ENCODE measurements at places on chromosomes 16 and 17.

DNA sequence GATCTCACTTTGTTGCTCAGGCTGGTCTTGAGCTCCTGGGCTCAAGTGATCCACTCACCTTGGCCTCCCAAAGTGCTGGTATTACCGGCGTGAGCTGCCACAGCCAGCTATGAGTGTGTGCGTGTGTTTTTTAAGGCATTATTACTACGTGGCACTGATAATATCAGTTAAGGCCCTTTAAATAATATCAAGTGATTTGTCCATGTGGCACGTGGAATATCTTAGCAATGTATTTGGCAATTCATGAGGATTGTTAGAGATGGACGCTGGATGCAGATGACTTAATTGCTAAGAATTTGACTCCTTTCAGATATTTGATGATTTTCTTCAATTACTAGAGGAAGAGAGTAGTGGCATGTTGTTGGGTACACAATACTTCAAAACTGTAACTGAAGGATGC, 25.5 kb upstream of the PMP22 start:
- no peak for DNase-seq

DNA sequence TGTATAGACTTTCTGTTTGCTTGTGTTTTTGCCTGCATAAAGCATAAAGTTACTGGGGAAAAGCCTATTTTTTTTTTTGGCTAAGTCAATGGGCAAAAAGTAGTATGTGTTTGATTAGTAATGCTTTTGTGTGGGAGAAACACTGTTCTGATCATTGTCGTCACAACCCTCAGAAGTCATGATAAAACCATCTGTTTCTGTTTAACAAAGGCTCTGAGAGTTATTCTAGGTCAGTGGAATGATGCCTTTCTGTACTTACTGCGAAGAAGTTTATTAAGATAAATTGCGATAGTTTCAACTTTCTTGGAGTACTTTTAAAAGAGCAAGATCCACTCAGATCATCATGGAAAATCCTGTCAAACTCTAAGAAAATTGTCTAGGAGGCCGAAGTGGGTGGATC, 80.9 kb downstream of the PRKCA start:
- DNase-seq = no peak

DNA sequence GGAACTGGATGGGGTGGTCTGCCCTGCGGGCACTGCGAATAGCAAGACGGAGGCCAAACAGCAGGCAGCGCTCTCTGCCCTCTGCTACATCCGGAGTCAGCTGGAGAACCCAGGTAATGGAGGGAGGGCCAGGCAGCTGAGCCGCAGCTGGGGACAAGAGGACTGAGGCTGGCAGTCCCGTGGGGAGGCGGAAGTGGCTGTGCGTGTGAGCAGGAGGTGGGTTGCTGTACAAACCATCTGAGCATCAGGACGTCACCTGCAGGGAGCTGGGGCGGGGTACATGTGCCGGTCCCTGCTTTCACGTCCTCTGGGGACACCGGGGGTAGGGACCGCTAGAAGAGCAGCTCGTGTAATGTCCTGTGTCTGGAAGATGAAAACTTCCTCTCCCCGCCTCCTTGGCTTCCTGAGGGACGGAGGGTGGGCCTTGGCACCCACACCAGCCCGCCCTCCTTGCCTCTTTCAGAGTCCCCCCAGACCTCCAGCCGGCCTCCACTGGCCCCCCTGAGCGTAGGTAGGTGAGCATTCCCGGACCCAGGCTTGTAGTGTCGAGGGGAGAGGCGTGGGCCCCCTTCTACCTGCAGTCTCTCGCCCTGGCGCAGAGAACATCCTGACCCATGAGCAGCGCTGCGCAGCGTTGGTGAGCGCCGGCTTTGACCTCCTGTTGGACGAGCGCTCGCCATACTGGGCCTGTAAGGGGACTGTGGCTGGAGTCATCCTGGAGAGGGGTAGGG, 3.7 kb downstream of the ADAD2 start:
- DNase-seq = no peak

GRCh38 chr17:8166731-8167130, 4.0 kb upstream of the VAMP2 start:
- DNase-seq = no peak

DNA sequence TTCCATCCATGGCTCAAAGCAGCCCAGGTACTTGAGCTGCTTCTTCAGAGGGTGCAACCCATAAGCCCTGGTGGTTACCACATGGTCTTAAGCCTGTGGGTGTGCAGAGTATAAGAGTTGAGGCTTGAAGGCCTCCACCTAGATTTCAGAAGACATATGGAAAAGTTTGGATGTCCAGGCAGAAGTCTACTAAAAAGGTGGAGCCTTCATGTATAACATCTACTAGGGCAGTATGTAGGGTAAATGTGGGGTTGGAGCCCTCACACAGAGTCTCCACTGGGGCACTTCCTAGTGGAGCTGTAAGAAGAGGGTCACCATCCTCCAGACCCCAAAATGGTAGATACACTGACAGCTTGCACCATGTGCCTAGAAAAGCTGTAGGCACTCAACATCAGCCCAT, 120.9 kb downstream of the HS3ST3A1 start:
- DNase-seq = no peak

DNA sequence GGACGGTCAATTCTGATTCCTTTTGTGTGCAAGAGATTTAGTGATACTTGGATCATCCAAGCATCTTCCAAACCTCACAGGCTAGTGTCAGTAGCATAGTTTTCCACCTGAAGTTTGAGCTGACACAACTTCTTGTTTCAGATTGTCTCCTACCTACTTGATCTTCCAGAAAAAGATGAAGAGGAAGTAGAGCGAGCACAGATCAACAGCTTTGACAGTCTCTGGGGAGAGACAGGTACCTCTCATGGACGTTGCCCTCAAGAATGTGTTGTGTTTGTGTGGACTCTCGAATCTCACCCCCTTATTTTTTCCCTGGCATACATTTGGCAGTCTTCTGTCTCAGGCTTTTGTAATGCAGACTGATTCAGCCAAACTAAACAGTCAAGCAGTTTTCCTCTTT, 47.4 kb downstream of the CYB561 start:
- DNase-seq = no peak

All from inflammatory macrophage treated with lipopolysaccharide for 1 hour (primary cell).